Inflammatory macrophage treated with lipopolysaccharide for 4 hours (primary cell): ENCODE measurements at places on chromosomes 6 and 20.
A peak's percentile ranks its signal among the peaks of the same experiment; 100 is the strongest.

- no peak for DNase-seq
Observed at GRCh38 chr6:166930354-166930891, 25.9 kb downstream of the RNASET2 start.

DNA sequence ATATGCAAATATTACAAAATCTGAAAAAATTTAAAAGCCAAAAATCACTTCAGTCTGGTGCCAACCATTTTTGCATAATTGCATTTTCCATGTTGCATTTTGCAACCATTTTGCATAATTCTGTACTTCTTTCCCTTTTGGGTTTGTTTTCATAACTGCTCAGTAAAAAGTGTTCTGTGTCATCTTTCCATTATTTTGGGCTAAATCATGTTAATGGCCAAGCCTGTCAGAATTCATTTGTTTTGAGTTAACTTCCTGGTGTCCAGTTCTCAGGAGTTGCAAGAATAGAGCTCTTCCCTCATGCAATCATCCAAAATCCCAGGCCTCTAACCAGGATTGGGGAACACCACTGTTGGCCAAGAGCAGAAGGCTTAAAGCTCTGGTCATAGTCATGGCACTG lies 133.6 kb downstream of the MTHFD1L start:
- peak; percentile 58 for DNase-seq

DNA sequence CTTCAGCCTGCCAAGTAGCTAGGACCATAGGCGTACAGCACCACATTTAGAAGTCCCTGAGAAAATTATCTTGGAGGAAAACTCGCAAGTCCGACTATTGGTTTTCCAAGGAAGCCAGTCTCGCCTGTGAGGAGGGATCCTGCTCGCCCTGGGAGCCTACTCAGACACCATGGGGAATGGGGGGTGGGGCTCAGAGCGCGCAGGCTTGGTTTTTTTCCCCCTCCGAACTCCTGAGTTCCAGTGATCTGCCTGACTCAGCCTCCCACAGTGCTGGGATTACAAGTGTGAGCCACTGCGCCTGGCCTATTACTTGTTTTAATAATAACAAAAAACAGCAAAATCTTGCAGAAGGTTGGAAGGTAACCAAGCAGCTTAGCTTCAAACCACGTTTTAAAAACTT lies 153.7 kb downstream of the OR2B2 start:
- no peak for DNase-seq

DNA sequence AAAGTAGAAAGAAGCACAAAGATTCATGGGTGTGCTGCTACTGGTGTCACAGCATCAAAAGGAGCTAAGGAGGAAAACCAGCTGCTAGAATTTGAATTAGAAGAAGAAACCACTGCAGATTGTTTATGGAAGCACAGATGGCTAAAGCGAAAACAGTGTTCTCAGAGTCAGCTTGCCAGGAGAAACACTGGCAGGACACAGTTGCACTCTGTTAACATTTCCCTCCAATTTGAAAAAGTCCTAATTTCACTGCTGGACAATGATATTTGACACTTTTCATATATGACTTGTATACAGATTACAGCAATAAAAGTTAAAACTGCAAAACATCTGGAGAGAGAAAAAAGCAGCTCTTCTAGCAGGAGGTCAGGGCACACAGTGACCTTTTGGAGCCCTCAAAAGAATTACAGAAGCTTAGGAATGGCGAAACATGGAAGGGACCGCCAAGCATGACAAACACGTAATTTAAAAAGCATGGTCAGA lies 314.5 kb downstream of the COL12A1 start:
- no peak for DNase-seq

- no peak for DNase-seq
Observed at GRCh38 chr20:10236540-10237533, 18.2 kb downstream of the SNAP25 start.

DNA sequence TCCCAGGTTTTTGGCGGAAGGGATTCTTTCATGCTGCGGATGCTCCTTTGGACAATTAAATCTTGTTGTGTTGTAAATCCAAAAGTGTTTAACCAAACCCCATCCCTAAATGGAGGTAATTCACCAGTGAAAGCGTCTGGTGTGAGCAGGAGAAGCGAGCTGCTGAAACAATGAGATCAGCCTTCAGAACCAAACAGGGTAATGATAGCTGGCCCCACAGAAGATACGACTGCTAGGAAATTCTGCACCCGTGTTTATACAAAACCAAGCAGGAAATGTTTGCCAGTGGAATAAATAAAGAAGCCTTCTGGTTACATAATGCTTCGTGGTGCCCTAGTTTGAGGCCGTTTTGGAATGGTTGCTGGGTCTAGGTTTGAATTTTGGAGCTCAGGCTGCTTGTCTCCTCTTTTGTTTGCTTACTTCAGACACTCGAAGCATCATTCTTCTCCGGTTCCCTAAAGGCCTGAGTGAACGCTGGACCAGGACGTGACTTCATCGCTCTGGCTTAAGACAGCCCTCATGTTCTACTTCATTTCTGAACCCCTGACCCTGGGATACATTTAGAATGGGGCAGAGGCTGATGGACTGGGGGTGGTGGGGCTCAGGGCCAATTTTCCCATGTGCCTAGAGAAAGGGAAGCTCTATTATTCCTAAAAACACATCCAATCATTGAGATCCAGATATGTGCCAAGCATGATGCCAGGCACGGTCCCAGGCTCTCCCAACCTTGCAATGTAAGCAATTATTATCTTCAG lies 61.6 kb upstream of the JAG1 start:
- no peak for DNase-seq

- DNase-seq = peak; percentile 98
Observed at GRCh38 chr6:41271901-41272395, 14.5 kb downstream of the TREM1 start.

GRCh38 chr6:133705066-133705465 lies 183.8 kb upstream of the TCF21 start:
- DNase-seq = no peak

- DNase-seq = no peak
Observed at GRCh38 chr6:107770541-107770940, 53.6 kb downstream of the SCML4 start.

DNA sequence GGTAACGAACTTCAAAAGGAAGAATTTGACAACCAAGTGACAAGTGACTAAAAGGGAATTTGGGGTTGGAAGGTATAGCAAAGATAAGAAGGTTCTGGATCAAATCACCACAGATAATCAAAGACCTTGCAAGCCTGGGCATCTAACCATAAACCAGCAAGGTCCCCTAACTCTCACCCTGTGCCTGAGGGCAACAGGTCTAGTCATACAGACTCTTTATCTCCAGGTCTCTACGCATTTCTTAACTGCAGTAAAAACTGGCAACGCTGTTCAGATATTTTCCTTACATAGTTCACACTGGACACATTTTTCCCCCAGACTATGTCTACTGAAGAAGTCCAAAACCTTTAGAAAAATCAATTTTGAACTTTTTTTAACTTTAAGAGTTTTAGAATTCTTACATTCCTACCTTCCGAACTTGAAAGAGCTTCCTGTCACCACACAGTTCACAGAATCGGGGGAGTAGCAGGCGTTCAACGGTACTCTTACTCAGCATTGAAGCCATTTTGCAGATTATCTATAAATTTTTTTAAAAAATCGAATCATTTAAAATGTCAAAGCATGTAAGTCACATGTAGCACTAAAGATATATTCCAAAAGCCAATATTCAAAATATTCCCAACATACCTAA lies 23.0 kb upstream of the ANKRD60 start:
- no peak for DNase-seq

- no peak for DNase-seq
Observed at GRCh38 chr20:37734228-37734985, 40.6 kb downstream of the CTNNBL1 start.

DNA sequence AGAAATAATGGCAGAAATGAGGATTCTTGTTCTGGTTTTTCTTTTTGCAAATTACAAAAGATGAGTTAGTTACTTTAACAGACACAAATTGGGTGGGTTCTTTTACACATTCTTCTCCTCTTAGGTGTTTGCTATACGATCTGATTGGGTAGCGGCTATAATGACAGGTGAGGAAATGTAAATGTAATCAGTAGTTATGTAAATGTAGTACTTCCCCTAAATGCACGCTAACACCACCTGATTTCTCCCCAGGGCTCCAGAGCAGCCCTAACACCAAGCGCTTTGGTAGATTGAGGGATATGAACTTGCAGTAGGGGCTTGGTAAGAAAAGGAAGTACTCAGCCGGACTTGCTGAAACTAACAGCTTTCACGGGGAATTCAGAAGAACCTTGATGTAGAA lies 499.4 kb upstream of the NOX3 start:
- DNase-seq = no peak

- DNase-seq = peak; percentile 85
Observed at GRCh38 chr6:26205625-26206574, 118.7 kb downstream of the HFE start.

DNA sequence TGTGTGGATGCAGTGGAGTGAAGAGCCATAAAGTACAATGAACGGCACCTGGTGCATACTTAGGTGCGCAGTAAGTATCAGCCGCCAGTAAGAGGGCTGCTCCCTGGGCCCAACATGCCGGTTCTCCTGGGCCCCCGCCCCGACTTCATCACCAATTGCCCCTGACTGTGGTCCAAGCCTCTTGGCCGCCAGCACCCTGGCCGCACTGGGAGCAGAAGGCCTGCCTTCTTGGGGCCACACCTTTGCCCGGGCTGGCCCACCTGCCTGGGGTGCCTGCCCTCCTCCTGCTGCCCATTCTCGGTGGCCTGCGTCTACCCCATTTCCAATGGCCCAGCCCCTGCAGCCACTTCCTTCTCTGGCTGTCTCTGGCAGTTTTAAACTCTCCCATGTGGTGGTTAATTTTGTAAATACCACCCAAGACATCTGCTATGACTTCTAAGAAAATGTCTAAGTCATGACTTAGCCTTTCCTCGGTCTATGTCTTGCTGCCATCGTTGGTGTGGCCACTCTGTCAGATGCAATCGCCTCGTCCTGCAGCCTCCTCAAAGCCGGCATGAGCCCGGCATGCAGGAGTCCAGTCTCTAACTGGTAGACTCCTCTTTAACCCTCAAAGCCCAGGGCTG lies 36.8 kb downstream of the PMEPA1 start:
- DNase-seq = no peak

DNA sequence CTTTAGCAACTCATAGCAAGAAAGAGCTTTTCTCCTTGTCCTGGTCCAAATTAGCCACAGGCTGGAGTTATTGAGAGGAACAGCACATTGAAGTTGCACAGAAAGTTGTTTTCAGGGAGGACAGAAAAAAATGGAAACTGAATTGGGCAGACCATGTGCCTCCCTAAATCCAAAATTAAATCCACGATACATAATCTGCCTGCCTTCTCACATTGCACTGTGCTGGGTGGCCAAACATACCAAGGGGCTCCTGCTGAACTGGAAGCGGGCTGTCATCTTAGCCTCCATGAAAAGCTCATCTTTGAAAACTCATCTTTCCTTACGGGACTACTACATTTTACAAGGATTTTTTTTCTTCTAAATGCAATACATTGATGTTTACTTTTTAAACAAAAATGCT lies 59.9 kb downstream of the TNFAIP3 start:
- DNase-seq = no peak

DNA sequence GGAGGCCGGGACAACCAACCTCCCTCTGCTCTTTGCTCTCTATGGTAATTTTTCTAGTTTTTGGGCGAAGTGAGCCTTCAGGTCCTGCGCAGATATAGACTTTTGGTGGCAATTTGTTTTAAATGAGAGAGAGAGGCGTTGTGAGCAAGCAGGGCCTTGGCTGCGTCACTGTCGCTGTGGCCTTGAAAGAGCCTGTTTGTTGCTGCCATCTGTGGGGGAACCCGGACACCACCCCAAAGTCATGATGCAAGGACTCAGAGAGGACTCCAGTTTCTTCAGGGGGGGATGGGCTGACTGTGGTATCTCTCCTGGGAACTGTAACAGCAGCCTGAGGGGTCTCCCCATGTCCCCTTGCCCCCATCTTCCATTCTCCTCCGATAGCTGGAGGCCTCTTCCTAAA lies 462.7 kb upstream of the SULF2 start:
- DNase-seq = no peak

DNA sequence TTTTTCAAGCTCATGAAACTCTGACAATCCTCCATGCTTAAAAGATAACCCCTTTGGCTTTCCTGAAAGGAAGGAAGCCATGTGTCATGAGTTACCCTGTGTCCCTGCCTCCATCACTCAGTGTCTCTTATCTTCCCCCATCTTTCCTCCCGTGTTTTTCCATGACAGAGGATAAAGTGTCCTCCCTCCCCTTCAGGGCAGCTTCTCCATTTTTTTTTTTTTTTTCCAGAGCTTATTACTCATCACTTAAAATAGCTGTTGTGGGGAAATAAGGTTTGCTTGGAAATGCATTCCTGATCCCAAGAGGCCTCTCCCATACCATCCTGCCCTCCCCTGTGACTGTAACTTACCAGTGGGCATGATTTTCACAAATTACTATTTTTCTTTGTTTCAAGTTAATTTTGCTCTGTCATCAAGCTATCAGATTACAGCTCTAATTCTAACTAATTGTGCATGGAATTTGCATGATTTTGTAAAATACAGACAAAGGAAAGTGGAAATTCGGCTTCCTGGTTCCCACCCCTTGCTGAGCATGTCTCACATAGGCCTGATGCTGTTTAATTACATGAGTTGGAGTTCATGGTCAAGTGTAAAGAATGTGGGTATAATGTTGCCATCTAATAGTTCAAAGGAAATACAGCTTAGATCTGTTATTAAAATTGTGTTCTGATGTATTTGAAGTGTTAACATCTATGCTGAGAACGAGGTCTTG lies 614.5 kb upstream of the FLRT3 start:
- no peak for DNase-seq

GRCh38 chr6:20845592-20845991 lies 311.3 kb downstream of the CDKAL1 start:
- no peak for DNase-seq

DNA sequence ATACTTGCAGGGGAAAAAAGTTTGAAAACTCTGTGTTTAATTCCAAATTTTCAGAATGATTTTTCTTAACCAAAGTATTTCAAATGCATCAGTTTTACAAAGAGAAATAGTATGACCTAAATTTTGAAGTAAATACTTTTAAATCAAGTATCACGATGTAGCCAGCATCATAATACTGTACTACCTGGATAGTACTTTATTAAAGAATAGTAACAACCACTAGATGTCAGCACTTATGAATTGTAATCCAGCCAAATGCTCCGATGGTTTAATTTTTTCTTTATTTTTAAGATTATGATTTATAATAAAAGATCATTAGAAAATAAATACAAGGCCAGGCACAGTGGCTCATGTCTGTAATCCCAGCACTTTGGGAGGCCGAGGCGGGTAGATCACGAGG lies 37.2 kb upstream of the HACE1 start:
- DNase-seq = no peak

- no peak for DNase-seq
Observed at GRCh38 chr20:59365611-59366285, 65.3 kb downstream of the EDN3 start.
